Right renal cortex interstitium (tissue), 3 donors: ENCODE measurements at places on chromosomes 2 and 18. TPM values are rescaled to one million over a fixed set of nuclear protein-coding genes. Genes with fewer than 3 reads are reported as not detected.

The SRD5A2 gene
- polyA plus RNA-seq: 0.04 TPM

The PLB1 gene
- polyA plus RNA-seq: 1.2 TPM

- DNase-seq: peak; percentile 54
Observed at GRCh38 chr2:188293601-188294351, 2.1 kb downstream of the GULP1 start.

DNA sequence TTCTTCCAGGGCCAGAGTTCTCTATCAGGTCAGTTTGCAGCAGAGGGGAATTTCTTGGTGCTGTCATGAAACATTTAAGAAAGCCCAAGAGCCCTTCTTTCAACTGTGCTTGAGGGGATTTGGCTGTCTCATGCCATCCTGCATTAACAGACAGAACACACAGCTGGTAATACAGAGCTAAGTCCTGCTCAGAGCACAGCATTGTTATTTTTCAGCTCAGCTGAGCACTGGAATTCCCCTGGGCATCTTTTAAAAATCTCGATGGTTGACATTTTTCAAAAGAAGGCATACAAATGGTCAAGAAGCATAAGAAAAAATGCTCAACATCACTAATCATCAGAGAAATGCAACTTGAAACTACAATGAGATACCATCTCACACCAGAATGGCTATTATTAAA lies 14.9 kb upstream of the IL1R2 start:
- DNase-seq: no peak

- no peak for DNase-seq
Observed at GRCh38 chr18:8808001-8808400, 102.6 kb downstream of the MTCL1 start.
